ENCODE measurements at places on chromosomes 3 and 15. TPM values are rescaled to one million over a fixed set of nuclear protein-coding genes. Genes with fewer than 3 reads are reported as not detected.

CYP11A1 gene
- total RNA-seq, result not detected

FGD5 gene
- 22.8 TPM for total RNA-seq

TUSC7 gene
- total RNA-seq, result not detected

SEMA3G gene
- 0.45 TPM for total RNA-seq

SLC12A1 gene
- not detected for total RNA-seq

MYZAP gene
- total RNA-seq, result not detected
